ENCODE measurements at places on chromosomes 5 and 9.
A peak's percentile ranks its signal among the peaks of the same experiment; 100 is the strongest.

GRCh38 chr9:37329576-37329975 is 92.9 kb upstream of the GRHPR start:
- no peak for DNase-seq

GRCh38 chr5:175860531-175861045 is 10.8 kb upstream of the CPLX2 start:
- no peak for DNase-seq

DNA sequence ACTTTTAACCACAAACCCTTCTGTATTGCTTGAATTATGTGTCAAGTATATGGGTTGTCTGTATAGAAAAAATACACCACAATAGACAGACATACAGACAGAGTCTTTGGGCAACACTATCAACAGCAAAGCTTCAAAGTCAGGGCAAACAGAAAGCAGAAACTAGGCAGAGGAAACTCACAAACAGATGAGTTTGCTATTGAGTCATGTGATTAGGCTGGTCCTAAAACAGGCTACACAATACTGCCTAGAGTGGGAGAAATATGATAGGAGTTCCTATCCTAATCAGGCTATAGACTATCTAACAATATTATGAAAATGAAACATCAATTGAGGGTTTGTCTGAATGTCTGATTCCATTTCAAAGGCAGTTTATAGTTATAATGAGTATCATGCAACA is 156.4 kb downstream of the EDIL3 start:
- no peak for DNase-seq

DNA sequence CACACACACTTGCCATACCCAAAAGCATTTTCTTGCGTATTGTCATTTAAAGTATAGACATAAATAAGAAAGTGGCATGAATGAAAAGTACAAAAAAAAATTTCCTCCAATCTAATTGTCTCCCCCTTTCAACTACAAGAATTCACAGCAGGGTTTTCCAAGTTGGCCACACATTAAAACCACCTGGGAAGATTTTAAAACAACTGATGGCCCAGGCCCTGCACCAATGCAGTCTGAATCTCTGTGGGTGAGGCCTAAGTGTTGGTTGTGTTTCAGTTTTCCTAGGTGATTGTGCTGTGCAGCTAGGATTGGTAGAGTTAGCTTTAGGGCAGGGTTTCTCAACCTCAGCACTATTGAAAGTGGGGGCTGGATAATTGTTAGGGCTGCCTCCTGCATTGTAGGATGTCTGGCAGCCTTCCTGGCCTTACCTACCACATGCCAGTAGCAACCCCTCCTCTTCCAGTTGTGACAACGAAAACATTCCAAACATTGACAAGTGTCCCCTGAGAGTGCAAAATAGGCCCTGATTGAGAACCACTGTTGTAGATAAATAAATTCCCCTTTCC is 337.1 kb downstream of the KIAA0825 start:
- DNase-seq = no peak

GRCh38 chr9:134052941-134053340 is 14.9 kb downstream of the BRD3 start:
- no peak for DNase-seq

DNA sequence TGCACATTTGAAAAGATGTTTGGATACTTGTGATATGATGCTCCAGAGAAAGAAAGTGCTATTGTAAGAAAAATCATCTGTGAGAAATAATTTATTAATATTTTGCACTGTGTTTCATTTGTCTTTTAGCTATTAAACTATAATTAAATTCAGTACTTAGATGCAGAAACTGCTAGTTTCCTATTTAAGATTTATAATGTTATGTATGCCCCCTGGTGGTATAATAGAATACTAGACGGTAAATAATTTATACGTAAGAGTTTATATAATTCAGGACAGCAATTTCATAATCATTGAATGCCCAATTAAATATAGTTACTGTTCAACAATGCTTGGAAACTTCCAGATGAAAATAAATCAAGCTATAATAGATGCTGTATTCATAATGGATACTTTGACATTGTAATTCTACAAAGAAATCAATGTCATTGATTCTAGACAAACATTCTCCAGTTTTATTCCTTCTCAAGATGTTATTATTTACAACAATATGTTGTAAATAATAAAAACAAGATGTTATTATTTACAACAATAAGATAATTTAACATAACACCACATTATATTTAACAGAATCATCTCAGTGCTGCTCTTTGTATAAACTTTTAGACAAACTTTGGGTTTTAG is 101.0 kb downstream of the TMEM232 start:
- DNase-seq = peak; percentile 1

GRCh38 chr9:4787876-4788275 is 4.9 kb upstream of the RCL1 start:
- DNase-seq = no peak

DNA sequence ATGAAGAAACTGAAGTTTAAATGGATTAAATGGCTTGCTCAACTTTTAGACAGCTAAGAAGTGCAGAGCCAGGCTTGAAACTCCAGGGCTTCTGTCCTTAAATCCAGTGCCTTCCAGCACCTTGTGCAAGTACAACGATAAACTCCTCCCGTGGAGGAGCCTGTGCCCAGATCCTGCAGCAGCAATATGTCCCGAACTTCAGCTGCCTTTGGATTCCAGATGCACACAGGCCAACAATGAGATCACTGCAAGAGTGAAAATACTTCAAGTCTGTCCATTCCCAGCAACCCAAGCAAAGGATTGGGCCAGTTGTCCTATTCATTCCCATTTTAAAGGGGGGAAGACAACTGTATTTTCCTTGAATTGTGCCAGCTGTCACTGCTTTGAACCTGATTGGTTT is 199.6 kb downstream of the CRB2 start:
- no peak for DNase-seq

DNA sequence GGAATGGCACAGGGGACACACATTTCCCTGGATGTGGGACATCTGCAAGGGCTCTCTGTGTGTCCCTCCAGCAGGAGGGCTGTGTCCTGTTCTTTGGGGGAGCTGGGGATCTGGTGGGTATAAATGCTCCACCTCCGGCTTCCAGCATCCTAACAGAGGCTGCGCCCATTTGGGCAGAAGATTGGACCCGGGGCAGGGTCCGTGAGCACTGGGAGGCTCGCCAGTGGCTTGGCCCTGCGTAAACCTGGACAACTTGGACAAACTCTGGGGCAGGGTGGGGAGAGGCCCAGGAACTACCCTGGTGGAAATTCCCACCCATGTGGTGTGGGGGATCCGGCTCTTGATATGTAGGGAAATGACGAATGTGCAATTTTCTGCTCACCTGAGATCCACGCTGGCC is 80.9 kb downstream of the GADD45G start:
- no peak for DNase-seq

DNA sequence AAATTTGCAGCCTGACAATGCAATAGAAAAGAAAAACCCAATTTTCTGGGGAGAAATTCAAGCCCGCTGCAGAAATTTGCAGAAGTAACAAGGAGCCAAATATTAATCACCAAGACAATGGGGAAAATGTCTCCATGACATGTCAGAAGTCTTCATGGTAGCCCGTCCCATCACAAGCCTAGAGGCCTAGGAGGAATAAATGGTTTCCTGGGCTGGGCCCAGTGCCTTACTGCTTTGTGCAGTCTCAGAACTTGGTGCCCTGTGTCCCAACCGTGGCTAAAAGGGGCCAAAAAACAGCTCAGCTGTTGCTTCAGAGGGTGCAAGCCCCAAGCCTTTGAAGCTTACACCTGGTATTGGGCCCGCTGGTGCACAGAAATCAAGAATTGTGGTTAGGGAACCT is 23.6 kb upstream of the EGFLAM start:
- no peak for DNase-seq

- no peak for DNase-seq
These were observed 193.5 kb upstream of the KLF9 start for GRCh38 chr9:70607926-70608325.

DNA sequence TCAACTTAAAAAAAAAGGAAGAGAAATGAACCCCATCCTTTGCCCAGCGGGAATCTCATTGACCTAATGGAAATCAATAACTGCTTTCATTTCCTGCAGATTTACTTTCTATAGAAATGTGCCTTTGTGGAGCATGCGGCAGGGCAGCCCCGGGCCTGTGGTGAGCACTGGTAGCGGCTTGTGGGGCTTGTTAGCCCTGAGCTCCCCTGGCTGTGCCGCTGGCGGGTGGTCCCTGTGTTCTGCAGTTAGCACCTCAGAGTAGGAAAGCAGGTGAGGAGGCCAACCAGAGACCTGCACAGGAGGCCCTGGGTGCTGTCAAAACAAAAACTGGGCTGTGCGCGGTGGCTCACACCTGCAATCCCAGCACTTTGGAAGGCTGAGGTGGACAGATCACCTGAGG is 76.8 kb upstream of the CDK20 start:
- no peak for DNase-seq

GRCh38 chr5:68443091-68443490 is 227.5 kb downstream of the PIK3R1 start:
- no peak for DNase-seq

DNA sequence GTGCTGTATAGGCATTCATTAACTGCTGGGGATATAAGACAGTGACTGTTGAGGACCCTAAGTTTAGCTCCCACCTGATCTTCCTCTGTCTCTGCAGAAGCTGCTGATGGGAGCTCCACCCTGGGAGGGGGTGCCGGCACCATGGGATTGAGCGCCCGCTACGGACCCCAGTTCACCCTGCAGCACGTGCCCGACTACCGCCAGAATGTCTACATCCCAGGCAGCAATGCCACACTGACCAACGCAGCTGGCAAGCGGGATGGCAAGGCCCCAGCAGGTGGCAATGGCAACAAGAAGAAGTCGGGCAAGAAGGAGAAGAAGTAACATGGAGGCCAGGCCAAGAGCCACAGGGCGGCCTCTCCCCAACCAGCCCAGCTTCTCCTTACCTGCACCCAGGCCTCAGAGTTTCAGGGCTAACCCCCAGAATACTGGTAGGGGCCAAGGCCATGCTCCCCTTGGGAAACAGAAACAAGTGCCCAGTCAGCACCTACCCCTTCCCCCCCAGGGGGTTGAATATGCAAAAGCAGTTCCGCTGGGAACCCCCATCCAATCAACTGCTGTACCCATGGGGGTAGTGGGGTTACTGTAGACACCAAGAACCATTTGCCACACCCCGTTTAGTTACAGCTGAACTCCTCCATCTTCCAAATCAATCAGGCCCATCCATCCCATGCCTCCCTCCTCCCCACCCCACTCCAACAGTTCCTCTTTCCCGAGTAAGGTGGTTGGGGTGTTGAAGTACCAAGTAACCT is 22.1 kb downstream of the PCDHGC5 start:
- no peak for DNase-seq

DNA sequence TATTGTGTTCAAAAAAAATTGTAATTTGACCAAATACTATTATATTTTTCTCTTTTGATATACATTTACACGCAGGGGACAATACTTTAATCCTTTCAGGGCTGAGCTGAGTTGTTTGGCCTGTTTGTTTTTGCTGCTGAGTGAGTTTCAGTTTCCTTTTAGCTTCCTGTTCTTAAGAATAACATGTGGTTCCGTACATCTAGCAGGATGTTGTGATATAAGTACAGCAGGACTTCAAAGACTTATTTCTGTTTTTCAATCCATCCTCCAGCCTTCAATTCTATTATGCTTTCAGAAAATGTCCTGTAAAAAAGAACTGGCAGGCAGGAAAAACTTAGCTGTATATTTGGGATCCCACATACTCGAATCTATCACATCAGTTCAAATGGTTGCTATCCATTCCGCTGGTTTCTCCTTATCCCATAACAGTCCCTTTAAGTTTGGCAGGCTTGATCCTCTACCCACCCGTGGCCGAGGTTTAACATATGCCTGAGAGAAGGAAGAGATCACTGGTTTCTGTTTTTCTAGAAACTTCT is 1037.3 kb upstream of the ACO1 start:
- no peak for DNase-seq

- DNase-seq = no peak
These were observed 2277.6 kb downstream of the MAT2B start for GRCh38 chr5:165783024-165783423.

DNA sequence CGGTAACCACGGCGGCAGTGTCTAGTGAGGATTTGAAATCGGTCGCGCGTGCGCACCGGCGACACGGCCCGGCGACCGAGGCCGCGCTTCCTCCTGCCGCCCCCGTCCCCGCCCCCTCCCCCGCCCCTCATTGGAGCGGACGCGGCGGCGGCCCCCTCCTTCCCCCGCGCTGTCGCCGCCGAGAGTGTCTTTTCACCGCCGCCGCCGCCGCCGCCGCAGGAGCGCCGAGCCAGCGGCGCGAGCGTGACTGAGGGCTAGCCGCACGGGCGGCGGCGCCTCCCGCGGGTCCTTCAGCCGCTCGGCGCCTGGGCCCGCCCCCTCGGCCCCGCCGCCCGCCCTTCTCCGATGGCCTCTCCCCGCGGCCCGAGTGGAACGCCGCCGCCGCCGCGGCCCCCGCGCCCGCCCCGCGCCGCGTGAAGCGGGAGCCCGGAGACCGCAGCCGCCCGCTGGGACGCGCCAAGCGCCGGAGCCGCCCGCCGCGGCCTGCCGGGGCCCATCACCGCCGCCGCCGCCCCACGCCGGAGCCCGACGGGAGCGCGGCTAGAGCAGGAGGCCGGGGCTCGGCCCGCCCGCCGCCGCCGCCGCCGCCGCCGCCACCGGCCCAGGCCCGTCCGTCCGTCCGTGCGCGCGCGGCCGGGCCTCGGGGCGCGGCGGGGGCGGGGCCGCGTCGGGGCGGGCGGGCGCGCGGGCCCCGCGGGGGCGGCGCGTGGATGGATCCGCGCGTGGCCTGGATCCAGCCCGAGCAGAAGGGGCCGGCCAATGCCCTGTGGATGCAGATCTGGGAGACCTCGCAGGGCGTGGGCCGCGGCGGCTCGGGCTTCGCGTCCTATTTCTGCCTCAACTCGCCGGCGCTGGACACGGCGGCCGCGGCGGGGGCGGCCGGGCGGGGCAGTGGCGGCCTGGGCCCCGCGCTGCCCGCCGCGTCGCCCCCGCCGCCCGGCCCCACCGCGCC is at the start of gene TENT4A:
TSS of gene TENT4A (plus strand) at position 159 of the 952 bp plus-strand sequence. CDS start at position 711, 552 bp downstream.
- peak; percentile 85 for DNase-seq

- no peak for DNase-seq
These were observed 1635.4 kb upstream of the C9orf72 start for GRCh38 chr9:29208670-29209069.

DNA sequence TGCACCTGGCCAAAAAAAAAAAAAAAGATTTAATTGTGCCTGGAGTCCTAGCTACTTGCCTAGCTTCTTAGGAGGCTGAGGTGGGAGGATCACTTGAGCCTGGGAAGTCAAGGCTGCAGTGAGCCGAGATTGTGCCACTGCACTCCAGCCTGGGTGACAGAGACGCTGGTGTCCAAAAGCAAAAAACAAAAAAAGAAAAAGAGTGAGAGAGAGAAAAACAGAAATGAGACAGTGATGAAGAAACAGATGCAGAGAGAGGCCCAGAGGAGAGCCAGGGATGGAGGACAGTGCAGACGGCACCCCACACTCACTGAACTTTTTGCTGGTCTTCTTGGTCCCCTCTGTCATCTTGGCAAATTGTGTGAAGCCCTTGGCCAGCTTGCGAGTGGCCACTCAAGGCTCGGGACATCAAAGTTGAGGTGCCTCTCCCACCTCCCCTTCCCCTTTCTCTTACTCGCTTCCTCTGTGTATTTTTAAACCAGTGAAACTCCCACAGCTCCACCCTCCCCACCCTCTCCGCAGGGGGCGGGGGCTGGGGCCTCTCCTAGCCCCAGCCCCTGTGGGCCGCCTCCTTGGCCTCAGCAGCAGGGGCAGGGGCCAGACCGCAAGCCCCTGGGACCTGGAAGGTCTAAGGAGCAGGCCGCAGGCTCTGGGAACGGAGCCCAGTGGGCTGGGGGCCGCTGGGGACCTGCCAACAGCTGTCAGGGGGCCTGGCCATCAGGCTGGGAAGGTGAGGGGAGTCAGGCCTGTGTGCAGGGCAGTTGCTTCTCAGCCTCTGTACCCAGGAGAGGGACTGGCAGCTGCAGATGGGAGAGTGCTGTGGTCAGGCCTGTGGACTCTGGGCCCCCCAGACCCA is at the start of gene SH2D3C:
TSS of gene SH2D3C (minus strand) at position 387 of the 856 bp plus-strand sequence. CDS start at position 348, 39 bp downstream.
- DNase-seq = no peak

Measured in H7 (cell line).